ENCODE measurements at places on chromosomes 6 and 20. TPM values are rescaled to one million over a fixed set of nuclear protein-coding genes. Genes with fewer than 3 reads are reported as not detected.

GRCh38 chr20:20205862-20206236, 153.5 kb downstream of the CFAP61 start:
- no peak for DNase-seq

- no peak for DNase-seq
These were observed 180.7 kb downstream of the BTBD3 start for GRCh38 chr20:12098421-12098820.

DNA sequence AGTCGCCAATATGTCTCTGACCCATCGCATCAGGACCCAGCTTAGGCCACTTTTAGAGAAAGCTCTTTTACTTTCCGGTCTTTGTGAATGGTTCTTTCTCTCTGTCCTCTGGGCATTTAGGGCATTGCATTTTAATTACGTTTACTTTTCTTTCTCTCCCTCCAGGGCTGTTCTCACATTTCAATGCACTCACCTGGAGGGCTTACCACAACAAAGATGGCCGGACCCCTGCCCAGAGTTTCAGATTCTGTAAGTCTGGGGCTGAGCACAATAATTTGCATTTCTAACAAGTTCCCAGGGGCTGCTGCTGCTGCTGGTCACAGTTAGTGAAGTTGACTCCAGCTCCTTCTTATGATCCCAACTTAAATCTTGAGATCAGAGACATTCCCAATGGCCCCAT, 3.0 kb downstream of the ANKRD66 start:
- no peak for DNase-seq

Gene SULF2
- 0.47 TPM for total RNA-seq

Gene LY6G6D
- total RNA-seq = not detected

All from activated CD8-positive, alpha-beta T cell treated with anti-CD3 and anti-CD28 coated beads for 36 hours (primary cell).